ENCODE measurements at places on chromosomes 13 and 19.

DNA sequence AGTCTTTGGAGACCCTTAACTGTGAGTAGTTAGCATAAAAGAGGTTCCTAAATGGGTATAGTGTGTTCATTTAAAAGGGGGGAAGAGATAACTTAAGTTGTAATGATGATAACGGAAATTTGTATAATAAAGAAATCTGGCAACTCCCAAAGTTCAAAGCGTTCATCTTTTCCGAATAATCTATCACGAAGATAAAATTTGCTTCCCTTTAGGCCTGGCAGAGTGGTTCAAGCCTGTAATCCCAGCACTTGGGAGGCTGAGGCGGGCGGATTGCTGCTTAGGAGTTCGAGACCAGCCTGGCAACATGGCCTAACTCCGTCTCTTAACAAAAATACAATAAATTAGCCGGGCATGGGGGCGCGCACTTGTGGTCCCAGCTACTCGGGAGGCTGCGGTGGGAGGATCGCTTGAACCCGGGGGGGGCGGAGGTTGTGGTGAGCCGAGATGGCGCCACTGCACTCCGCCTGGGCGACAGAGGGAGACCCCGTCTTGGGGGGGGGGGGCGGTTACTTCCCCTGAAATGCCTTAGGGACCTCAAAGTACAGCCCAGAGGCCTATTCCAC, 934 bp downstream of the N4BP2L2 start:
- DNase-seq = no peak

GRCh38 chr13:64033921-64034320, 2618.3 kb upstream of the PCDH20 start:
- DNase-seq = no peak

- DNase-seq = no peak
Observed at GRCh38 chr19:43735957-43736356, 18.8 kb downstream of the SMG9 start.

GRCh38 chr13:74710006-74710405, 575.8 kb upstream of the KLF12 start:
- no peak for DNase-seq

GRCh38 chr13:37097076-37097475, 8.4 kb downstream of the CSNK1A1L start:
- DNase-seq = no peak

GRCh38 chr19:40622773-40623075, 21.6 kb downstream of the LTBP4 start:
- no peak for DNase-seq

DNA sequence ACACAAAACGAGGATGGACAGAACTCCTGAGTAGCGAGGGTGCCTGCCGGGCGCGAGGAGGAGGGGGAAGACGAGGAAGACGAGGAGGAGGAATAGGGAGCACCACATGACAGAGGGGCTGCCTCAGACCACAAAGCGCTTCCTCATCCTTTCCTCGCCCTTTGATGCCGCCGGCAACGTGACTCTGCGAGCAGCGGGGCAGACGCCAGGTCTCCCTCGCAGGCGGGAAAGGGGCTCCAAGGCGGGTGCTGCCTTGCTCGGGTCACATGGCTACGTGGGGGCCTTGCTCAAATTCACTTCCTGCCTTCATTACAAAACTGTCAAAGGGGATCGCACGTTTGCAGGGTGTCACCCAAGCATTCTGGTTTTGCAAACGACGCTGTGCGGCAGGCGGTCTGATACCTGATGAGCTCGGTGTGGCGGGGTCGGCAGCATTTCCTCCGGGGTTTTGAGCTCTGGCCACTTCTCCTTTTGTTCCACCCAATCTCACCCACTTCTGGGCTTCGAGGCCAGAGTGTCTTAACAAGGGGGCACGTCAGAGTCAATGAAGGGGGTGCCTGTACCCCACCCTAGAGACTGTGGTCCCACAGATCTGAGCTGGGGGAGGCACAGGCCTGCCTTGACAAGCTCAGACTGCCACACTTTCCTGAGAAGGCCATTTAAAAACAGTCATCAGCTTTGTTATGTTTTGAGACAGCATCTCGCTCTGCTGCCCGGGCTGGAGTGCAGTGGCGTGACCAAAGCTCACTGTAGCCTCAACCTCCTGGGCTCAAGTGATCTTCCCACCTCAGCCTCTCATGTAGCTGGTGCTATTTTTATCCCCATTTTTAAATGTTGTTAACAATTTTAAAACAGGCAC, 14.9 kb downstream of the MAP2K2 start:
- no peak for DNase-seq

DNA sequence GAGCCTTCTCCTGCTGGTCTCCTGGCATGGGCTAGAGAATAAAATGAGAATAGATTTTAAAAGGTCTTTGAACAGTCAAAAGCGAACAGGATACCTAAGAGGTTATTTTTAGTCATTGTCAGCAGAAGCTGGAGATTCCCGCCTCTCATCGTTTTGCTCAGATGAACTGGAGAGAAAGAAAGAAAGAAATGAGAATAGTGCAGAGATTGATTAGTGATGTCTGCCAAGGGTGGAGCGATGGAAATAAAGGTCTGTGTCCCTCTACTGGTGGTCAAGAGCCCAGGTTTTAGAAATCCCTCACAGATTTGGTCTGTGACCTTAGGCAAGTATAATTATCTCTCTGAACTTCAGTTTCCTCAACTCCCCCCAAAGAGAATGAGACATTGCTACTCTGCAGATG, 5.3 kb downstream of the NCAN start:
- no peak for DNase-seq

GRCh38 chr19:10748927-10749434, 31.1 kb downstream of the DNM2 start:
- no peak for DNase-seq

Measured in activated CD4-positive, alpha-beta T cell treated with anti-CD3 and anti-CD28 coated beads for 24 hours (primary cell).